ENCODE measurements at places on chromosomes 16 and 17. TPM values are rescaled to one million over a fixed set of nuclear protein-coding genes. Genes with fewer than 3 reads are reported as not detected.

- no peak for DNase-seq
Measured at GRCh38 chr16:85019659-85020245, 7.8 kb upstream of the KIAA0513 start.

GRCh38 chr17:46800573-46800972 lies 17.9 kb downstream of the WNT3 start:
- no peak for DNase-seq

DNA sequence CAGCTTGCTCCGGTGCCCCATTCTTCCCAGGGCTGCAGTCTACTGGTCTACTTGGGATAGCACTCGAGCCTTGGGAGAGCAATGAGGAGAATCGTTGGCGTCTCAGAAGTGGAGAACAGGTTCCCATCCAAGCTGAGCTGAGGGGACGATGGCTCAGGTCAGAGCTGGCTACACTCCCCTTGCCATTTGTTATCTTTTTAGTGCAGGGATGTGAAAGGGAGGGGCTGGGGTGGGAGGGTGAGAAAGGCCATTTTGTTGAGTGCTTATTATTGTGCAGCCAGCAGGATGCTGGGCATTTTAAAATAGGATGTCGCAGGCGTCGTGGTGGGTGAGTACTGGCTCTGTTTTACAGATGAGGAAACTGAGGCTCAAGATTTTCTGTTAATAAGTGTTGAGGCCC lies 410.8 kb downstream of the SNX29 start:
- no peak for DNase-seq

- DNase-seq = no peak
Measured at GRCh38 chr16:88103581-88104188, 152.5 kb downstream of the BANP start.

- DNase-seq = no peak
Measured at GRCh38 chr16:81495321-81496234, 51.0 kb downstream of the CMIP start.

- DNase-seq = no peak
Measured at GRCh38 chr17:59284317-59284716, 47.1 kb upstream of the YPEL2 start.

The PRSS33 gene
- not detected for total RNA-seq

The TEKT1 gene
- total RNA-seq = 1.2 TPM

The SOST gene
- total RNA-seq = not detected

The KRTAP4-1 gene
- not detected for total RNA-seq

The KRTAP4-7 gene
- not detected for total RNA-seq

The P2RX5 gene
- 20.1 TPM for total RNA-seq

The TLCD3B gene
- 55.7 TPM for total RNA-seq
